GM12878 (cell line): ENCODE measurements at places on chromosomes 6 and 20.

GRCh38 chr6:129498950-129499842 is 210.8 kb downstream of the ARHGAP18 start:
- DNase-seq, result no peak

DNA sequence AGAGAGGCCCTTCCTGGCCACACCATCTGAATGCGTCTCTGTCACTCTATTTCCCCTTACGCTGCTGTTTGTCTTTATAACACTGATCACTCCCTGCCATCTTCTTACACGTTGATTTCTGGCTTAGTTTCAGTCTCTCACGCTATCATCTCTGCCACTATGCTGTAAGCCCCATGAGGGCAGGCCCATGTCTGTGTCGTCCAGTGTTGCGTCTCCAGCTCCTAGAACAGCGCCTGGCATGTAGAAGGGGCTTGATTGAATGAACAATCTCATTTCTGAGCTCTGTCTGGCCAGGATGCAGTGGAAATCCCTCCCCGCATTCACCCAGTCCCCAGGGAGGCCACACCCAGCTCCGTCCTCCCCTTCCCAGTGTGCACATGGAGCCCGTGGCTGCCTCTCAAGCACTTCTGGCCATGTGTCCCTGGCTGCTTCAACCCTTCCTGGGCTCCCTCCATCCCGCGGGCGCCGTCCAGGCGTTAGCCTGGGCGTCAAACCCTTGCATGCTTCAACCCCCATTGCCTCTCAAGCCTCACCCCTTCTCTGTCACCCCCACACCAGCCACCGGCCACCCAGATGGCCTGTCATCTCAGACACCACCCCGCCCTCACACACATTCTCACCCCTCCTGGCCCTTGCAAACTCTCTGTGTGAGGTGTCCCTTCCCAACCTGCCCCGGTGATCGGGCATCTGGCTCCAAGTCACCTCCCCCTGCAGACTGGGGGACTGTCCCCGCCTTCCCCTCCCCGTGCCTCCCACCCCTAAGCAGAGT is 71.1 kb downstream of the SRC start:
- no peak for DNase-seq

DNA sequence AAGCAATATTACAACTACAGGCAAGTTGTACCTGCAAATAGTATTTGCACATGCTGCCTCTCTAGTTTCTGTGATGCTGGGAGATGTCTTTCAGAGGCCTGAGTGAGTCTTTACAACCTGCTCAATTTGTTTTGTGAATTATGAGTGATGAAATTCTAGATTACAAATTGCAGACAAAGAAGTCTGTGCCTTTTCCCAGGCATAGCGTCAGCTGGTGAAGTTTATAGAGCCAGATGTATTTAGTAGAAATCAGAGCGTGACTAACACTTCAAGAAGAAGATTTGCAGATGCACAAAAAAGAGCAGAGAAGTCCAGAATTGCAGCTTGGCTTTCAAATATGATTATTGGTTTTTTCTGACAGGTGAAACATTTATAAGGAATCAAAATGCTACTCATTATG is 289.9 kb downstream of the PLCB1 start:
- DNase-seq, result no peak

DNA sequence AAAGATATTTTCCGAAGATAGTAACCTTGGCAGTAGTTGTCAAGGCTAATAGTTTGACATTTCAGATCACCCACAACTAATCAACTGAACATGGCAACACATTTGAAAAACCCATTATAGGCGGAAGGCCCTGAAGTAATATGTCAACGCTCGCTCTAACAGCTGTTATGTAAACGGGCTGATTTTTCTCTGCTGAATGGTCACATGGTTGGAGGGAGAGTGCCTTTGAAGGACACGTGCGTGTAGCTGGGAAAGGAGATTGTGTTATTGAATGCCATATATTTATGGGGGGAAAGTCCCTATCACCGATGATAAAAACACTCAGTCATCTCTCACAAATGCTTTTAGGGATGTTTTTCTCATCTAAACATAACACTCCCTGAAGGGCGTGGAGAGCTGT is 160.0 kb upstream of the RALGAPA2 start:
- no peak for DNase-seq

DNA sequence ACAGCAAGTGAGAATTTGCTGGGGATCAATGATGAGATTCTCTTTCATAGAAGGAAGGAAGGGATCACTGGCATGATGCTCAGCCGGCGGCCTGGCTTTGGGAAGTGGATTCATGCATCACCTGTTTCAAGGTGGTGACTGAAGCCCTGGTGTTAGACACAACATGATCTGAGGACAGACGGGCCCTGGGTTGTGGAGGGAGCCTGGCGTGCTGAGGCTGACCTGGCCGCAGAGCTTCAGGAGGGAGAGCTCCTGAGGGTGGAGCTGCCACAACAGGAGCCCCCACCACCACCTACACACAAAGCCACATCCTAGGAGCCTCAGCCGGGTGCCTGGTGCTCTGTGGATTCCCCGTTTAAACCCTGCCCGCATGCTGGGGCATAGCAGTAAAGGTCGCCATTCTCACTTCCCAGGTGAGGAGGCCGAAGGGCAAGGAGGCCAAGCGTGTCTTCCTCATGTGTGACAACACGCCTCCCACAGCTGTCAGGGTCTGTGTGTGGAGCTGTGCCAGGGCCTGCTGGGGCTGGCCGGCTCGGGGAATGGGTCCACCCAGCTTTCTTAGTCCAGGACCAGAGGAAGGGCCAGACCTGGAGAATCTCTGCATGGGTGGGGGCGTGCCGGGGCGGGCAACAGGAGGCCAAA is 107.0 kb downstream of the ERMARD start:
- no peak for DNase-seq

GRCh38 chr20:49507741-49508434 is 25.4 kb upstream of the KCNB1 start:
- DNase-seq, result no peak

DNA sequence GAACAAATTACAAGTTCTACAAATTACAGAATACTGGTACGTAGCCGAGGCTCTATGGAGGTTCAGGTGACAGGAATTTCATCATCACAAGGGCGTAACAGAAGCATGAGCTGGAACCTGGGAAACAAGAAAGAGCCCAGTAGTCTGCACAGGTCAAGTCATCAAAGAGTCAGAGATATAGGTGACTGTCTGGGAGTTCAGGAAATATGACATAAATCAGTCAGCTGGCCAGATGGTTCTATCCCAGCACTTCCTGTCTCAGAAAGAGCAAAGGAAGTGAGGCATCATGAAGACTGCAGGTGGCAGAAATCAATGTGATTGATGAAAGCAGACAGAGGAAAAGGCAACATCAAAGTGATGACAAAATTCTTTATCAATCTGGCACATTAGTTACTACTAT is 23.3 kb downstream of the MYCT1 start:
- no peak for DNase-seq

GRCh38 chr6:3337521-3338350 is 79.0 kb downstream of the PSMG4 start:
- DNase-seq, result no peak

DNA sequence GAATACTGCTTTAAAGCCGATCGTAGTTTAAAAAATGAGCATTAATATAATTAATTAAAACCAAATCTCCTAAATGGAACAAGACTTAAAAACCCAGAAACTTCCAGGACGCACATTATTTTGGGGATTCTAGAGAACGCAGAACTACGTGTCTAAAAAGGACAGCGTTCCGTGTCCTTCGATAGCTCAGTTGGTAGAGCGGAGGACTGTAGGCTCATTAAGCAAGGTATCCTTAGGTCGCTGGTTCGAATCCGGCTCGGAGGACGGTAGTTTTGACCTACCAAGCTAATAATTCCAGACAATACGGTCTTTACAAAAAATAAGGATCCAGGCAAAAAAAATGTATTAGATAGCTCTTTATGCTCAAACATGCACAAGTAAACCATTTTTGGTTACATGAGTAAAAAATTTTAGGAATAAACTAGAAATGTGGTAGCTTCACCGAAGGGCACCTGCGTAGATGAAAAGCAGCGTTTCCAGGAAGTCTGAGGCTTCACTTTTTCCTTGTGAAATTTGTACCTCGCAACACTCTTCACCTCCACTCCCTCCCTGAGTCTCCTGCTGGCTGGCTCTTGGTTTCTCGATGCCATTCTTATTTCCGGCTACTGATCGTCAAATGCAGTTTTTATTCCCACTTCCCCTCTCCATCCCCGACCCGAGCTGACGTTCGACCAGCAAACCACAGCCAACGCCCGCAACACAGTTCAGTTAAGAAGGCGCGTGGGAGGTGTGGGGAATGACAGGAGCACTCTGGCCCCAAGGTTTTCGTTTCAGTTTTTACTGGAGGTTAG is 19.6 kb upstream of the ABT1 start:
- no peak for DNase-seq

DNA sequence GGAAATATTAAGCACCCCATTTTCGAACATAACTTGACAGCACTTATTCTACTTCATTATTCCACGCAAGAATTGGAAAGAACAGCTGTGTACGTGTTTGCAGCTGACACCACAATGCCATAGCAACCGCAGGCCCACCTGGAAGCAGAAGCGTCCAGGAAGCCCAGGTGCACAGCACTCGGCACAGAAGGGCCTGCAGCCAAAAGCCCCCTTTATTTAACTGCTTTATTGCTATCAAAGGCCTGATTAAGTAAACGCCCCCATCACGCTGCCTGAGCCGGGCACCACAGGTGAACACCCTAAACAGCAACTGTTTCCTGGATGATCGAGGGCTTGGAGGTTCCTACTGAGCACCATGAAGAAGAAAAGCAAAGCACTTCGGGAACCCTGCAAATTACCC is 6.3 kb downstream of the TAF4 start:
- no peak for DNase-seq

- DNase-seq, result no peak
These were observed 44.0 kb downstream of the PAK5 start for GRCh38 chr20:9794831-9795230.

- no peak for DNase-seq
These were observed 253.6 kb upstream of the PRND start for GRCh38 chr20:4468114-4468513.

DNA sequence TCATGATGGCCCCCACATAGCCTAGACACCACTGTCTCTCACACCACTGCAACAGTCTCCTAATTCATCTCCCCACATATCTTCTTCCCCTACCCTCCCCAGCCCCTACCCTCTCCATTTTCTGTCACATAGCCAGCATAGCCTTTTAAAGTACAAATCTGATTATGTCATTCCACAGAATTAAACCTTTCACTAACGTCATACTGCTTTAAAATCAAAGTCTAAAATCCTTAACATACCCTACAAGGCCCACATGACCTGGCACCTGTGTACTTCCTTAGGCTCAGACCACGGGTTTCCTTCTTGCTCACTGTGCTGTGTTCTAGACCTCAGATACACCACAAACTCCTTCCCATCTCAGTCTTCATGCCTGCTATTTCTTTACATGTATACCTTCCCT is 5.9 kb downstream of the OSTM1 start:
- DNase-seq, result peak; percentile 9

GRCh38 chr6:21893793-21894192 is 300.2 kb downstream of the SOX4 start:
- no peak for DNase-seq

DNA sequence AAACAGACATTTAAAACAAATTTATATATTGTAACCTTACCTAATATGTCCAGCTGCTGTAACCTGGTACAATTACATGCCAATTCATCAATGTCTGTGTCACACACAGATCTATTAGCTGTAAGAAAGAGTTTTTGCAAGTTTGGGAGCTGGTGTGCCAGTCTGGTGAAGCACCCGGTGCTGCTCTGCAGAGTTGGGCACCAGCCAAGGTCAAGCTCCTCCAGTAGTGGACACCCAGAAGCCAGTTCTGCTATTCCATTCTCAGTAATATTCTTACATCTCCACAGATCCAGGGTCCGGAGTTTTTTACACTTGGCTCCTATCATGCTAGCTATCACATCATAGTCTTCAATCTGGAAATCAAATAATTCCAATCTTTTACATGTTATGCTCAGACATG is 41.0 kb downstream of the POU3F2 start:
- DNase-seq, result no peak

DNA sequence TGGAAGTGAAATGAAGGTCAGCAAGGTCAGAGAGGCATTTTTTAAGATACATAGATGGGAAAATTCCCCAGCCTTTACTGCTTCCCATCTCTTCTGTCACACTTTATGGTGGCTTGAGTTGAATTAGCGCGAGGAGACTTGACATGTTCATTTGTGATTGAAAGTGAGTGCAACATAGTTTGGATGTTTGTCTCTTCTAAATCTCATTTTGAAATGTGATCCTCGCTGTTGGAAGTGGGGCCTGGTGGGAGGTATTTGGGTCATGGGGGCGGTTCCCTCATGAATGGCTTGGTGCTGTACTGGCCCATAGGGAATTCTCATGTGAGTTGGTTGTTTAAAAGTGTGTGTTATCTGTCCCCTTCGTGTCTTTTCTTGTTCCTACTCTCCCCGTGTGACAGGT is 237.2 kb downstream of the CDKAL1 start:
- DNase-seq, result no peak

DNA sequence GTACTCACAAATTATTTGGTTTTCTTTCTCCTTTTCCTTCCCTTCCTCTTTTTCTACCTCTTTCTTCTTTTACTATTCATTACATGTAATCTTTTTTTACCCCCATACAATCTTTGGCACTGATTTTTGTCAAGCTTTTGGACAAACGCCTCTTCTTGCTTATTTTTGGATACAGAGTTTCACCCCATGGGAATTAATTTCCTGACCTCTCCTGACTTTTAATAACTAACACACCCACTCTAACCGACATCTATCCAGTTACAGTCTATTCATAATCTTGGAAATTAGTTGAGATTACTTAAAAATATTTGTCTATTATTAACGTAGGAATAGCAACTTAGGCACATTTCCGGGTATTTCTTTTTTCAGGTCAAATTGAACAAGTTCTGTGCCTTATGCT is 101.2 kb downstream of the HDGFL1 start:
- DNase-seq, result no peak

GRCh38 chr6:33716890-33717632 is 5.6 kb upstream of the UQCC2 start:
- DNase-seq, result no peak

DNA sequence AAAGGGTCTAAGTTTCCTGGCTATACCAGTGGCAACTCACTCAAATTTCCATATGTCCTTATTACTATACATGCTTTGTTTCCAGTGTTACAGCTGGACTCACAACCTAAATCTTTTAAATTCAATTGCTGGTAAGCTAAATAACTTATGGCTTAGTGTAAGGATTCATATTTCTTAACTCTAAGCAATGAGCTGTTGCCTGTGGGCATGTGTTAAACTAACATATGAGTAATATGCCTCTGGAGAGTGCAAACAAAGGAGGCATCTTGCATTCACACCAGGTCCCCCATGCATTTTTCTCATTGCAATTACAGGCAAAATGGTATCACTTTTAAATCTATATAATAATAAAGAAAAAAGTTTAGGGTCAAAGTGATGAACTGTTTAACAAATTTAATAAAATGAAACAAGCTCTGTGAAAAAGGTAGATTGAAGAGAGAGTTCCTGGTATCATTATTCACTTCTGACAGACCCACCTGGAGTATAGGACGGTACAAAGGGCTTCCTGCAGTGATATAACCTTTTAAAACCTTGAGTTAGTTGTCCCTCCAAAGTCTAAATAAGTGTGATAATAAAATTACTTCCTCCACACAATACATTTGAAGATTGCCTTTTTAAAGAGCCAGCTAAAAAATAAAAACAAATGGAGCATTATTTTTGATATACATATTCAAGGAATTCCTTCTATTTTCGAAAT is 57.6 kb upstream of the HMGCLL1 start:
- DNase-seq, result no peak
